Kidney (tissue), 22 donors: ENCODE measurements at places on chromosomes 16 and 17.

GRCh38 chr17:39283896-39284295 lies 58.2 kb upstream of the STAC2 start:
- DNase-seq: no peak

DNA sequence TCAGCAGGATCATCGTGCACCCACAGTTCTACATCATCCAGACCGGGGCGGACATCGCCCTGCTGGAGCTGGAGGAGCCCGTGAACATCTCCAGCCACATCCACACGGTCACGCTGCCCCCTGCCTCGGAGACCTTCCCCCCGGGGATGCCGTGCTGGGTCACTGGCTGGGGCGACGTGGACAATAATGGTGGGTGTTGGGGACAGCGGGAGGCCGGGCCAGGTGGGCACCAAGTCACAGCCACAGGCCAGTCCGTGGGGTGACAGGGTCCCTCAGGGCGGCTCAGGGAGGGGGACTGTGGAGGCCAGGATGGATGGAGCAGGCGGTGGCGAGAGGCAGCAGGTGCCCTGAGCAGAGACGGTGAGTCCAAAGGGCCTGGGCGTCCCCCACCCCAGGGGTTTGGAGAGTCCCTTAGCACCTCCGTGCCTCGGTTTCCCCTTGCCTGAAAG lies 1.0 kb downstream of the TPSD1 start:
- DNase-seq: no peak

DNA sequence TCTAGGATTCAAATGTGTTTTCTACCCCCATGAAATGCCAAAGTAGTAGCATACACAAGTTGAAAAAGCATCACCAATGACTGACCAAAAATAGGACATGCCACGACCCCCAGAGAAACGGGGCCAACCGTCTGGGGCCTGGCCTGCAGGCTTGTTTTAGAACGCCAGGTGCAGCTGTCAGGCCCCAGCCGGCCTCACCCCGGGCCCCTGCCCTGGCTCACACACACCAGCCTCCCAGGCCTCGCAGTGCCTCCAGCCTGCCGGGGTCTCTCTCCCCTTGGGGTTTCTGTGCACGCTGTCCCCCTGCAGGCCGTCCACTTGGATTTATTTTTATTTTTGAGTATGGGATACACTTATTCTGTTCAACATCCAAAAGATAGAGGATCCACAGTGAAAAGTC lies 7.9 kb downstream of the KATNB1 start:
- DNase-seq: no peak

- DNase-seq: no peak
Measured at GRCh38 chr16:69535123-69536050, 30.4 kb upstream of the NFAT5 start.

DNA sequence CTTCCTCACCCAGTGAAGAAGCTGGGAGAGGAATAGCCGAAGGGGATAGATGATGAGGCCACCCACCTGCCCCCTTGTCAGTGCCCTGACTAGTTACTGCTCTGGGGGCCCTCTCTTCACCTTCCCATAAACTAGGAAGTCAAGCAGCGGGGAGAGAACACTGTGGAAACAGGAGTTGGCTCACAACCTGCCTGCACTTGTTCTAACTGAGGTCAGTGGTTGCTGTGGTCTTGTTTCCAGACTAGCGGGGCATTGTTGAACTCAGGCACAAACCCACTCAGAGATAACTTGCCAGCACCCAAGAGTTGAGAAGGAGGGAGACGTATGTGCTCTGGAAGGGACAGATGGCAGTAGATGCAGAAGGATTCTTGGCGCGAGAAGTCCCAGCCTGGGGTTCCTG lies 48.6 kb upstream of the DDX52 start:
- no peak for DNase-seq

GRCh38 chr17:70074956-70075355 lies at the start of gene KCNJ16:
Gene KCNJ16, plus strand, starts transcription at chr17:70075225. Its CDS starts 56,863 bp downstream, at chr17:70132088.
- DNase-seq: peak; percentile 96

DNA sequence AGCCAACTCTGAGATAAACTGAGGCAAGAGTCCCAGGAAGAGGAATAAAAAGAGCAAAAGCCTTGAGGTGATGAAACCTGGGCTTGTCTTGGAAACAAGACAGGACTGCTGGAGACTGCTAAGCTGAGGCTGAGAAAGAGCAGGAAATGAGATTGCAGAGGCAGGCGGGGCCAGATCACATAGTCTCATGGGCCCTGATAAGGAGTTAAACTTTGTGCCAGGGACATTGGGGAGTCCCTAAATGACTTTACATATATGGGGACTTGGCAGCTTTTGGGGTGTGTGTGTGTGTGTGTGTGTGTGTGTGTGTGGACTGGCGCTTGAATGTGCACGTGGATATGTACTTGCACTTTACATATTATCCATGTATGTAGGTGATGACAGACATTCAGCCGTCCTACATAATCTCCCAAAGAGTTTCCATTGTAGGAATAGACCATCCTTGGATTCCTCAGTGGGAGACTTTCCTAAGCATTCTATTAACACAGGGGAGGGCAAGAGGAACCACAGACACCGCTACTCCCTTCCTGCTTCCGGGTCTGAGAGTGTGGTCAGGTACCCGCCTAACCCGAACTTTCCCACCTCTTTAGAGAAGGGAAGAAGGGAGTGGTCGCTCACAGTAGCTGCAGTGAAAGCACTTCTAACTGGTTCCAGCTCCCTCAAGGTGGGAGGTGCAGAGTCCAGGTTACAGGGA lies 123.1 kb downstream of the LYRM1 start:
- no peak for DNase-seq

DNA sequence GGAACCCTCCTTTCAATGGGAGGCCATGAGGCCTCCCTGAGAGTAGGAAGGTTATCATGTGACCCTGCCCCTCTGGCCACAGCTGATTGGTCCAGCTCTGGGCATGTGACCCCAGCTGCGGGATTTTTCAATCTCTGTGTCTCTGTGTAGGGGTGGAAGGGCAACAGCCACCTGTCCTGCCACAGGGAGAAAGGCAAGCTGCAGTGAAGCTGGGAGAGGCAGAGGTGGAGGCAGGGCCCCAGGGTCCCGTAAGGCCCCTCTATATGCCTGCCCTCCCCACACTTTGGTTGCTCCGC lies 10.9 kb downstream of the DNAAF8 start:
- no peak for DNase-seq

- DNase-seq: peak; percentile 94
Measured at GRCh38 chr17:28744972-28745785, 1.4 kb downstream of the TRAF4 start.

GRCh38 chr16:29649588-29650494 lies 13.2 kb upstream of the SPN start:
- DNase-seq: peak; percentile 56

DNA sequence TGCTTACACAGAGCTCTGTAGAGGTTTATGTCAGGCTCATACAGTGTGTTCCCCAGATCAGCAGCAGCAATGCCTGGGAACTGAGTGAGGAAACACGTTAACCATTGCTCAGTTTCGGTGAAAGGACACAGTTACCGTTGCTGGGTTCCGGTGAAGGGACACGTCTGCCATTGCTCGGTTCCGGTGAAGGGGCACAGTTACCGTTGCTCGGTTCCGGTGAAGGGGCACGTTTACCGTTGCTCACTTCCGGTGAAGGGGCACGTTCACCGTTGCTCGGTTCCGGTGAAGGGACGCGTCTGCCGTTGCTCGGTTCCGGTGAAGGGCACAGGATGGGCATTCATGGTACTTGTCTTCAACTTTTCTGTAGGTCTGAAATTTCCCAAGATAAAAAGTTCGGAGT lies 81.7 kb downstream of the MRM3 start:
- no peak for DNase-seq

- peak; percentile 15 for DNase-seq
Measured at GRCh38 chr17:8964801-8965393, 610 bp downstream of the PIK3R5 start.

GRCh38 chr16:8872967-8873865 lies 4.4 kb upstream of the CARHSP1 start:
- DNase-seq: no peak

- DNase-seq: no peak
Measured at GRCh38 chr17:67326440-67326839, 39.9 kb downstream of the PSMD12 start.

GRCh38 chr17:27993161-27993695 lies 49.2 kb upstream of the NLK start:
- DNase-seq: no peak

GRCh38 chr16:3513892-3514583 lies 13.2 kb downstream of the CLUAP1 start:
- DNase-seq: no peak

- DNase-seq: peak; percentile 84
Measured at GRCh38 chr17:29613856-29614255, 8.9 kb downstream of the CORO6 start.

DNA sequence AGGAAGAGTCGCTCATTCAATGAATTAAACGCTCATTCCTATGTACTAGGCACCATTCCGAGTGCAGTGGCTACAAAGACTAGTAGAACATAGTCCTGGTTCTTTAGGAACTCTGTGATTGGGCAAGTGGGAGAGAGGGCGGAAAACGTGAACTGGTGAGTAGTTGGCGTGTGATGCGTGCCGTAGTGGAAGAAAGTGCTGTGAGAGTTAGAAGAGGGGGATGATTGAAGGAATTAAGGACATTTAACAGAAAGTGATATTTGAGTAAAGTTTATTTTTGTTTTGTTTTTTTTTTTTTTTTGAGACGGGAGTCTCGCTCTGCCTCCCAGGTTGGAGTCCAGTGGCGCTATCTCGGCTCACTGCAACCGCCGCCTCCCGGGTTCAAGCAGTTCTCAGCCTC lies 7.9 kb upstream of the SLFN14 start:
- DNase-seq: peak; percentile 22

GRCh38 chr17:7848739-7849129 lies 6.1 kb upstream of the TMEM88 start:
- DNase-seq: no peak

DNA sequence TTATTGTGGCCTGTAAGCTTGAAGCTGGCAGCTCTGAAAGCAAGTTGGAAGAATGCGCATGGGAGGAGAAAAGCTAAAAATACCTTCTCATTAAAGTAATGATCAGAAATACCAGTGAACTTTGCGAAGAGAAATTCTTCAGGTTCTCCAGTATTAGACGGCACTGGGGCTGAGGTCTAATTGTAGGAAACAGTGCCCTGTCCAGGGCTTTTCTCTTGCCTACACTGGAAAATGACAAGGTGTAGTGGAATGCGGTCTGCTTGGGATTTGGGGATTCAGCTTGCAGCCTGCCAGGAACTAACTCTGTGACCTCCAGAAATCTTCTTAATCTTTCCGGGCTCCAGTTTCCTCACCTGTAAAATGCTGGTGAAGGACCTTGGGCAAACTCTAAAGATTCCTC lies 53.3 kb upstream of the KCNJ16 start:
- no peak for DNase-seq

- no peak for DNase-seq
Measured at GRCh38 chr16:3625331-3625730, 13.9 kb upstream of the SLX4 start.

- no peak for DNase-seq
Measured at GRCh38 chr17:78580277-78580804, 3.1 kb upstream of the DNAH17 start.

DNA sequence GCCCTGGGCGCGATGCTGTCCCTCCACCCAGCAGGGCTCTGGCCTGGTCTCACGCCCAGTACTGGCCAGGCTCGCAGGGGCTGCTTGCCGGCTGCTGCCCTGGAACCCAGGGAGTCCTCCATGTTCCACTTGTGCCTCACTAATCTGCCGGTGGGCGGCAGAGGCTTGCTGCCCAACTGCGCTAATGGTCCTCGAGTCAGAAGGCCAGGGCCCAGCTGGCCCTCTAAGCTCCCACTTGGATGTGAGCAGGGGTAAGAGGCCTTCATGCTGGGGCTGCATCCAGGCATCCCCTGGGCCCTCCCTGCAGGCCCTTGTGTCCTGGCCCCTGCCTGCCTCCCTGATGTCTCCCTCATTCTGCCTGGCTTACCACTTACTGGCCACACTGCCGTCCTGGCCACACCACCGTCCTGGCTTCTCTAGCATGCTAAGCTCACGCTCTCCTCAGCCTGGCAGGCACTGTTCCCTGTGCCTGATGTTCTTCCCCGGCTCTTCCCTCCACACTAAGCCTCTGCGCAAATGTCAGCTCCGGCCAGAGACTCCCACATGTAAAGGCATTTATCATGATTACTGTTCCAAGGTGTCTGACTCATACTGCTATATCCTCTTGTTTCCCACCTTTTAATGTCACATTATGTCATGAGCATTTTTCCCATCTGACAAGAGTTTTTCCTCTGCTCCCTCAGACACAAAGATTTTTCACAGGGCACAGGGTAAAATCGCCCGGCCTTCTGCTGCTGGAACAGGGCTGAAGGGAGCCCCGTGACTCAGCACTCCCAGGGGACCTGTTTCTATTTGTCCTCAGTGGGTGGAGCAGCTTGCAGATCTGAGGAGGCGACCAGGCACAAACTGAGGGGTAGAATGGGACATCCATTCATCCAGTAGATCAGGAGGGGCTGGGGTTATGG lies 15.9 kb downstream of the B9D1 start:
- DNase-seq: peak; percentile 76

- no peak for DNase-seq
Measured at GRCh38 chr17:73369111-73369521, 57.3 kb upstream of the CDC42EP4 start.

DNA sequence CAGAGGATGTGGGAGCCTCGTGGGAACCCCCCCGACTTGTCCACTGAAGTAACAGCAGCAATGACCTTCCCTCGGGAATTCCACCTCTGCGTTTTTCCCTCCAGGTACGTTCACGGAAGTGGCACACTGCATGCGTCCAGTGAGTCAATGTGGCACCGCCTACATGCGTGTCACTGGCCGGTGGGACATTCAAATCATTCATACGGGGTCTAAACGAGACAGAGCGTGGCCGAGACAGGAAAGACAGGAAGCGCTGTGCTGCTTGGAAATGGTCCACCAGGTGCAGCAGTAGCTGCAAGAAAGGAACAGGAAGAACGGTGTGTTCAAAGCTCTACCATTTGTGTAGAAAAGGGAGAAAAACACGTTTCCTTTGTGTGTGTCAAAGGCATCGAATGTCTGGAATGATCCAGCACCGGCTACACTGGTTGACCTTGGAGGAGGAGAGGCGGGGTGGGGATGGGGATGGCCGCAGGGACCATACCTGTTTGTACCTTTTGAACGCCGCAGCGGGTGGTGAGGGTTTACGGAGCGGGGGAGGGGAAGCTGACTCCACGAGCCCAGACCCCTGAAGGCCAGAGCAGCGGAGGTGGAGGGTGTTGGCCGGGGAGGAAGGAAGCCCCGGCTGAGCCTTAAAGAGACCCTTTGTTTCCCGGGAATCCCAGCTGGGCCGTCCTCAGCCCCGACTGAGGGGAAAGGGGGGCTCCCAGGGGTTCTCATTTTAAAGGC lies 1.7 kb upstream of the PGAP6 start:
- DNase-seq: peak; percentile 90

- DNase-seq: peak; percentile 18
Measured at GRCh38 chr16:50204453-50205108, 51.5 kb downstream of the TENT4B start.

DNA sequence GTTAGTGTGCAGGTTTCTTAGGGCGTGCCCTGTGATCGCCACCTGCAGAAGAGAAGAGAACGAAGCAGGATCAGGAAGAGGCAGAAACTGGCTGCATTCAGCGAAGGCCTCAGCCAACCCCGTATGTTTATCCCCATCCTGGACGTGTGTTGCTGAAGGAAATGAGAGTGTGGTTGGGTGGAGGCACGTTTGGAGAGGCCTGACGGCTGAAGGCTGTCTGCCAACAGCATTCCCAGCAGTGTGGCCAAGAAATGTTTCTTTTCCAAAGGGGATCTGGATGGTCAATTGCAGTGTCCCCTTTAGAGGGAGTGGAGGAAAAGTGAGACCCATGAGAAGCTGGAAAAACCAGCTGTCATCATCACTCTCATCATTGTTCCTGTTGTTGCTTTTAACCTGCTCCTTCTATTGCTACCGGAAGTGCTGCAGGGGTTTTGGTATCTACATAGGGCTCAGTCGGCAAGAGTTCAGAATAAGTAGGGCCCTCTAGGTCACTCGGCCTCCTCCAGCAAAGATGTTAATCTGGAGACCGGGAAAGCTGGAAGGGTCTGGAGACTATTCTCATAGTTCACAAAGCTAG lies 46.5 kb upstream of the SLC47A1 start:
- peak; percentile 27 for DNase-seq
